ENCODE measurements at places on chromosomes 11 and 22. TPM values are rescaled to one million over a fixed set of nuclear protein-coding genes. Genes with fewer than 3 reads are reported as not detected.

The TBX10 gene
- not detected for total RNA-seq

The CHST1 gene
- total RNA-seq = 1.1 TPM

The ZNF143 gene
- total RNA-seq = 10.1 TPM

The SHISAL1 gene
- 5.8 TPM for total RNA-seq

The CD6 gene
- total RNA-seq = 0.18 TPM

The MS4A4E gene
- total RNA-seq = not detected

The CEND1 gene
- 1.6 TPM for total RNA-seq

The ARVCF gene
- total RNA-seq = 3.5 TPM

The OR6Q1 gene
- not detected for total RNA-seq

The CARD18 gene
- not detected for total RNA-seq

The ARRB1 gene
- 3.1 TPM for total RNA-seq

The MS4A12 gene
- total RNA-seq = not detected

The PATE4 gene
- total RNA-seq = not detected

The SYT8 gene
- not detected for total RNA-seq

The TRIM49 gene
- not detected for total RNA-seq

The CD248 gene
- total RNA-seq = not detected

The XKR3 gene
- total RNA-seq = not detected

The RAG2 gene
- not detected for total RNA-seq

The CALCA gene
- 0.09 TPM for total RNA-seq

The BRSK2 gene
- total RNA-seq = 5.6 TPM

The OR2AT4 gene
- total RNA-seq = not detected

The FAM227A gene
- total RNA-seq = 0.71 TPM

The SYTL2 gene
- 13.1 TPM for total RNA-seq

The NFAM1 gene
- not detected for total RNA-seq

The OLFML1 gene
- 0.18 TPM for total RNA-seq

The HEPN1 gene
- not detected for total RNA-seq

The EXPH5 gene
- total RNA-seq = 0.03 TPM

The ARHGAP8 gene
- total RNA-seq = 1.9 TPM

Measured in A549 treated with RU486 at 1 μM for 4 hours (cell line).